ENCODE measurements at places on chromosomes 11 and 22. TPM values are rescaled to one million over a fixed set of nuclear protein-coding genes. Genes with fewer than 3 reads are reported as not detected.
A peak's percentile ranks its signal among the peaks of the same experiment; 100 is the strongest.

- H3K27ac ChIP-seq: peak overlapping the region; percentile 23
- H3K4me3 ChIP-seq: no peak overlapping the region
- DNase-seq: no peak
These were observed 12.6 kb downstream of the PRSS23 start for GRCh38 chr11:86812981-86813380.

- no peak overlapping the region for H3K4me3 ChIP-seq
- H3K36me3 ChIP-seq: no peaks in the 10 kb centered on the region
- no peaks in the 10 kb centered on the region for H3K27me3 ChIP-seq
- peak; percentile 57 for DNase-seq
- peak overlapping the region; percentile 42 for H3K27ac ChIP-seq
- peaks cover 6% of the 10 kb centered on the region for H3K4me1 ChIP-seq
These were observed 34.0 kb upstream of the CLPB start for GRCh38 chr11:72468289-72468688.

- peak overlapping the region; percentile 91 for H3K4me3 ChIP-seq
- peaks cover 6% of the 10 kb centered on the region for H3K4me1 ChIP-seq
- no peaks in the 10 kb centered on the region for H3K27me3 ChIP-seq
- no peak for DNase-seq
- peak overlapping the region; percentile 85 for H3K27ac ChIP-seq
These were observed 691 bp downstream of the CEP295 start for GRCh38 chr11:93662175-93662570.

DNA sequence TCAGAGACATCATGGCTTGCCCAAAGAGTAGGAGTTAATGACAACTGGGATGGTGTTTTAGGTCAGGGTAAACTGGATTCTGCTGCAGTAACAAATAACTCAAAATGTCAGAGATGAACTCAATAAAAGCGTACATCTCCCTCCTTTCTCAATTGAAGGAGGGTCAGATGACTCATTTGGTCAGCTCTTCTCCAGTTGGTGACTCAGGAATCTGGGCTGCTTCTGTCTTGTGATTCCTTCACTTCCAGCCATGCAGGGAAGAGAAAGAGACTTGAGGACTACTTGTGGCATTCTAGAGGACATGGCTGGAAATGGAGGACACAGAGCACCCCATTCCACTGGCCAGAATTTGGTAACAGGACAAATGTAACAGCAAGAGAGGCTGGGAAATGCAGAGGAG lies 3.2 kb upstream of the SYT13 start:
- peaks cover 76% of the 10 kb centered on the region for H3K27me3 ChIP-seq
- no peaks in the 10 kb centered on the region for H3K36me3 ChIP-seq
- DNase-seq: no peak
- H3K27ac ChIP-seq: no peak overlapping the region

DNA sequence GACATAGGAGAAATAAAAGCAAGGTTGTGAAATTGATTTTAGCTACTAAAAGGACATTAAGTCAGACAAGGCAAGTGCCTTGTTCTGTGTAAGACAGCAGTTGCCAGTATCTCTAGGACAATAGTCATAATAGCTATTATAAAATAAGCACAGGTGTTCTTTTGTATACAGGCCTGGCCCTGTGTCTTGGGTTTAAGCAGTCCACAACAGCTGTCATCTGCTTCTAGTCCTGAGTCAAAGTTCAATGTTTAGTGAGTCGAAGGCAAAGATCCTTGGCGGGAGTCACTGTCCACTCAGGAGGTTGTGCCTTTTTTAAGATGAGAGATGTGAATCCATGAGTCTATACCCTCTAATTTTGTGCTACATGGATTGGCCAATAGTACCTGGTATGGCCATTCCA lies 79.5 kb downstream of the SC5D start:
- DNase-seq: no peak
- no peaks in the 10 kb centered on the region for H3K4me1 ChIP-seq
- H3K27ac ChIP-seq: no peak overlapping the region
- H3K4me3 ChIP-seq: no peak overlapping the region
- no peaks in the 10 kb centered on the region for H3K36me3 ChIP-seq

GRCh38 chr11:40338739-40339138 lies 1120.7 kb downstream of the LRRC4C start:
- no peak overlapping the region for H3K4me3 ChIP-seq
- no peak for DNase-seq
- no peaks in the 10 kb centered on the region for H3K36me3 ChIP-seq
- H3K27ac ChIP-seq: no peak overlapping the region
- no peaks in the 10 kb centered on the region for H3K4me1 ChIP-seq
- H3K27me3 ChIP-seq: no peaks in the 10 kb centered on the region

- peak within 1 kb of the TSS; percentile 87 for H3K27ac ChIP-seq
- peaks cover 42% of the 10 kb centered on the region for H3K4me1 ChIP-seq
- peak; percentile 86 for DNase-seq
- H3K36me3 ChIP-seq: no peaks in the 10 kb centered on the region
These were observed at the start of gene TMEM184B for GRCh38 chr22:38272373-38273134. TSS of gene TMEM184B (minus strand) at chr22:38273010. CDS start at chr22:38247961, 25,049 bp downstream.

DNA sequence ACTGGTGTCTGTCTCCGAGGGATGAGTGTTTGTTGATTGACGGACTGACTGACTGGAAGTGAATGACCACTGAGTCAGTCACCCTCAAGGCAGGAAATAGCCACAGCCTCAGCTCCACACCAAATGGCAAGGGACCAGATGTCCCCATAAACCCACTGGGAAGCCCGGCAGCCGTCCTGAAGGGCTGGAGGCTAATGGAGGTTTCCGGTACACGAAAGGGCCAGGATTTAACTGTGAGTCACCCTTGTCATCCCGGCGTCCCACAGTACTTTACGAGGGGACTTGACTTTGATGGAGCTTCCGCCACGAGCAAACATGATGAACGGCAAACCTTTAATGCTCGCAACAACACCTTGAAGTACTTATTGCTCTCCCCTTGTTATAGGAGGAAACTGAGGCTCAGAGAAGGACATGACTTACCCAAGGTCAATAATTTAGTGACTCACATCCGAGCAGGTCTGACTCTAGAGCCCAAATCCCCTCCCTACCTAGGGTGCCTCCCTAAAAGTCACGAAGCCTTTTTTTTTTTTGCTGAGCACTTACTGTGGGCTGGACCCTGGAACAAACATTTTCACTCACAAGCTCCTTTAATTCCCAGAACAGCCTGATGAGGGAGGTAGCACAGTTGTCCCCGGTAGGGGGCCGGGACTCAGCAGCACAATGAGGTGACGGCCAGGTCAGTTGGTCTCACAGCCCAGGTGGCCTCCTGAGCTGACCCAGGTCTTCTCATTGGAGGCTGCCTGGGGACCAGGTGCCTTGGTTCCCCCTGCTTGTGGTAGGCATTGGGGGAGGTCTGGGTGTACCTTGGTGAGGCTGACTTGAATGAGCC lies 25.2 kb upstream of the GCAT start:
- no peak overlapping the region for H3K27ac ChIP-seq
- H3K27me3 ChIP-seq: peaks cover 4% of the 10 kb centered on the region
- no peaks in the 10 kb centered on the region for H3K36me3 ChIP-seq
- DNase-seq: no peak

DNA sequence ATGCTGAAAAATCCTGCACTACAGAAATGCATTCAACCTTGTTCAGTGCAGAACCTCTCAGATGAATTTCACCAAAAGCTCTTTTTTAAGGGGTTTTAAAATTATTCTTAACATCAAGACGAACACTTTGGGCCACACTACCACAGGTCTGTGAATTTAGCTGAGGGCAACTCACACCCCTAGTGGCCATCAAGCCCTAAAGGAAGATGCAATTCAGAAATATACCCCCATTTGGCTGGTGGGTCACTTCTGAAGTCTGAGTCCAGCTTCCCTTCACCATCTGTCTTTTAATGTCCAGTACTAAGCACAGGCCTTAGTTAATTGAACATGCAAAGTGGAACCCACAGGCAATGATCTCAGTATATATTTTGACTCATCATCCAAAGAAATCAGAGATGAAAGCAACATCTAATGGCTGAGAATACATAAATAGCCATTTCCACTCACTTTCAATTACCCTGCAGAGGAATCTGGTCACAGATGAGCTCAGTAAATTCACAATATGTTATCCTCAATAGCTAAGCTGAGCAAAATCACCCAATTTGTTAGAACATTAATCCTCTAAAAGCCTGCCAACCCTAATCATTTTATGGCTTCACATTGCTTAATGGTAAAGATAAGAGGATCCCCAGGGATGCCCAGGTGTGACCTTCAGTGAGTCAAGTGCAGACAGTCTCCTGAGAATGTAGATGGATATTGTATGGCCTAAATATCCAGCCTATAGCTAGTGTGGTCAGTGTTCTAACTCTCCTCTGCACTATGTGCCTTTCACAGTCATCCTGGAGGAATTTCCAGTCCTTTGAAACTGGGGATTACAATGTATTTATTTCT lies 50.3 kb downstream of the FAM76B start:
- H3K36me3 ChIP-seq: no peaks in the 10 kb centered on the region
- H3K4me3 ChIP-seq: no peak overlapping the region
- H3K4me1 ChIP-seq: peaks cover 6% of the 10 kb centered on the region
- H3K27ac ChIP-seq: no peak overlapping the region

- no peak overlapping the region for H3K27ac ChIP-seq
- no peak for DNase-seq
- H3K27me3 ChIP-seq: no peaks in the 10 kb centered on the region
These were observed 404.6 kb downstream of the TBC1D22A start for GRCh38 chr22:47167056-47167455.

DNA sequence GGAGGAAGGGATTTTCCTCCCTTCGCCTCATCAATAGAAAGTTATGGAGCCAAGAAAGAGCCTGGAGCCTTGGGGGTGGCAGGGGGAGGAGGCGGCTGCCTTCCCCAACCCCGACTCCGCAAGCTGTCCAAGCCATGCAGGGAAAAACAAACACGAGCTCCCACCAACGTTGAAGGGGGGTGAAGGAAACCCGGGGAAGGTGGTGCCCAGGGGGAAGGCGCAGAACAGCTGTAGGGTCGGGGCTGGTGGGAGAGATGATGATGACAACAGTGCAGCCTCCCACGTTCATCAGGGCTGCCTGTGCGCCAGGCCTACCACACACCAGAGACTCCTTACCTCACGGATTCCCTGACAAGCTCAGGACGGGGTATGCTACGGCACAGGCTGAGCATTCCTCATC lies 73.5 kb downstream of the SCUBE1 start:
- H3K27ac ChIP-seq: no peak overlapping the region
- no peak for DNase-seq
- no peaks in the 10 kb centered on the region for H3K4me1 ChIP-seq
- no peak overlapping the region for H3K4me3 ChIP-seq
- H3K36me3 ChIP-seq: no peaks in the 10 kb centered on the region

GRCh38 chr11:14141676-14142075 lies 179.2 kb downstream of the SPON1 start:
- DNase-seq: no peak
- no peaks in the 10 kb centered on the region for H3K4me1 ChIP-seq
- no peaks in the 10 kb centered on the region for H3K27me3 ChIP-seq
- no peaks in the 10 kb centered on the region for H3K36me3 ChIP-seq
- no peak overlapping the region for H3K4me3 ChIP-seq

- no peak for DNase-seq
- no peaks in the 10 kb centered on the region for H3K36me3 ChIP-seq
These were observed 567.3 kb downstream of the MIAT start for GRCh38 chr22:27224485-27225374.

DNA sequence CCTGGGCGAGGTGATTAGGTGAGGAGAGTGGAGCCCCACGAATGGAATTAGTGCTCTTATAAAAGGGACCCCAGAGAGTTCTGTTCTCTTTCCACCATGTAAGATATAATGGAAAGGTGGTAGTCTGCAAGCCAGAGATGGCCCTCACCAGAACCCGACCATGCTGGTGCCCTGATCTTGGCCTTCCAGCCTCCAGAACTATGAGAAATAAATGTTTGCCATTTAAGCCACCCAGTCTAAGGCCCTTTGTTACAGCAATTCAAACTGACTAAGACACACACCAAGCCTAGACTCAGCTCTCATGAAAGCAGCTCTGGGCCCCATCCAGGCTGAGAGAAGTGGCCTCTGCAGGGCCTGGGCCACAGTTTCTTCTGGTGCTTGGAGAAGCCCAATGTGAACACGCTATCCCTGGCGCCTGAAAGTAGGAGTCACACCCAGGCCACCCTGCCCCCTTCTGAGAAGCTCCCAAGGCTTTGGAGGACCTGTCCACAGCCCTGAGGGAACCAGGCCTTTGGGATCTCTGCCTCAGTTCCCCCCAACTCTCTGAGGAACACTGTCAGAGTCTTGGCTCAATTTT lies 35.3 kb upstream of the LYVE1 start:
- H3K27me3 ChIP-seq: no peaks in the 10 kb centered on the region
- H3K4me1 ChIP-seq: peaks cover 50% of the 10 kb centered on the region
- H3K36me3 ChIP-seq: no peaks in the 10 kb centered on the region
- no peak for DNase-seq
- peak overlapping the region; percentile 81 for H3K27ac ChIP-seq

DNA sequence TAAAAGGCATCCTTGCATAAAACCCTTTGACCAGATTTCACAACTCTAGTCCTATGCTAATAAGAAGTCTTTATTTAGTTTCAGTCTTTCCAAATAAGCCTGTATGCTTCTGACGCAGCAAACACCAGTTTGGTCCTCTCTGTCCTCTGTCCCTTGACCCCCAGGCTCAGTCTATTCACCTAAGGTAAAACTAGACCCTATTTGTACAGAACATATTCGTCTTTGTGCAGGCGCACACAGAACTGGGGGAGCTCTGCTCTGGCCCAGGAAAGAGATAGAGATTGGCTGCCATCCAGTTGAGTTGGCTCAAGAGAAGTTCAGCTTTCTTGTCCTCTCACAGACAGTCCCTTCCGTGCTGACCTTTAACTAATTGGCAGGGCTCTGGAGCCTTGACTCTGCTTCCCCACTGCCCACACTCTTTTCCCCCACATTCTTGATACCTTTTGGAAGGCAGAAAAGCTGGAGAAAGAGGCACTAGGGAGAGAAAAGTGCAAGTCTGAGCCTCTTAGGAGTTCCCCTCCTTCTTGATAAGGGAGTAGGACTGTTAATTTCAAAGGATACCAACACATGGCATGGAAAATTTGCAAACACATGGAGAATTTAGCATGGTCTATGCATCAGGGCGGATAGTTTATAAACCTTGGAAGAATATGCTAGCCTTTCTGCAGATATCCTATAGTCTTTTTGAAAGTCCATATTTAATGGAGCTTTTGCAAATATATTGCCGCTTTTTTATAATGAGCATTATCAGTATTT lies 21.2 kb upstream of the PSMA1 start:
- no peaks in the 10 kb centered on the region for H3K27me3 ChIP-seq
- no peak overlapping the region for H3K4me3 ChIP-seq
- no peak for DNase-seq

GRCh38 chr11:71431271-71431670 lies 16.9 kb downstream of the DHCR7 start:
- no peak overlapping the region for H3K27ac ChIP-seq
- no peaks in the 10 kb centered on the region for H3K27me3 ChIP-seq
- H3K4me1 ChIP-seq: no peaks in the 10 kb centered on the region
- H3K36me3 ChIP-seq: no peaks in the 10 kb centered on the region
- DNase-seq: no peak

MRPL11 gene
- 57.4 TPM for total RNA-seq

KRTAP5-2 gene
- total RNA-seq: not detected

GLYAT gene
- not detected for total RNA-seq

GDPD4 gene
- not detected for total RNA-seq

RTN4R gene
- total RNA-seq: 0.22 TPM

RGL4 gene
- not detected for total RNA-seq

TSPO gene
- 69.9 TPM for total RNA-seq

CCDC157 gene
- total RNA-seq: 0.88 TPM

OR8D1 gene
- not detected for total RNA-seq

TTC36 gene
- 0.59 TPM for total RNA-seq

SH3BP1 gene
- 2.4 TPM for total RNA-seq

All from psoas muscle (tissue), 8 donors.